HAP-1 (cell line): ENCODE measurements at places on chromosomes 1 and 21.

DNA sequence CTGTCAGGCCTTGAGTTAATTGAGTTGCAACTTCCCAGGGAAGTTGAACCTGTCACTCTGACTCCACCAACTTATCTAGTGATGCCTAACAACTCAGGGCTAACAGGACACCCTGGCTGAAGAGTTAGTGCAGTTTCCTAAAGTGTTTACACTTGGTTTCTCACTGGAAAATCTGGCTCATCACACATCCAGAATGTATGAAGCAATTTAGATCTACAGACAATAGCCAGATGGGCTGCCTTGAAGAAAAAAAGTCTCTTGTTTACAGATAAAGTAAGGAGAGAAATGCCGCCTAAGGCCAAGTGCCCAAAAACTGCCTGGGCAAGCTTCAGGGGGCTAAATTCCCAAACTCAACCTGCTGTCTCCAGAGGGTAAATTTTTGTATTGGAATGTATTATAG is 446.3 kb upstream of the NCAM2 start:
- no peak for DNase-seq

DNA sequence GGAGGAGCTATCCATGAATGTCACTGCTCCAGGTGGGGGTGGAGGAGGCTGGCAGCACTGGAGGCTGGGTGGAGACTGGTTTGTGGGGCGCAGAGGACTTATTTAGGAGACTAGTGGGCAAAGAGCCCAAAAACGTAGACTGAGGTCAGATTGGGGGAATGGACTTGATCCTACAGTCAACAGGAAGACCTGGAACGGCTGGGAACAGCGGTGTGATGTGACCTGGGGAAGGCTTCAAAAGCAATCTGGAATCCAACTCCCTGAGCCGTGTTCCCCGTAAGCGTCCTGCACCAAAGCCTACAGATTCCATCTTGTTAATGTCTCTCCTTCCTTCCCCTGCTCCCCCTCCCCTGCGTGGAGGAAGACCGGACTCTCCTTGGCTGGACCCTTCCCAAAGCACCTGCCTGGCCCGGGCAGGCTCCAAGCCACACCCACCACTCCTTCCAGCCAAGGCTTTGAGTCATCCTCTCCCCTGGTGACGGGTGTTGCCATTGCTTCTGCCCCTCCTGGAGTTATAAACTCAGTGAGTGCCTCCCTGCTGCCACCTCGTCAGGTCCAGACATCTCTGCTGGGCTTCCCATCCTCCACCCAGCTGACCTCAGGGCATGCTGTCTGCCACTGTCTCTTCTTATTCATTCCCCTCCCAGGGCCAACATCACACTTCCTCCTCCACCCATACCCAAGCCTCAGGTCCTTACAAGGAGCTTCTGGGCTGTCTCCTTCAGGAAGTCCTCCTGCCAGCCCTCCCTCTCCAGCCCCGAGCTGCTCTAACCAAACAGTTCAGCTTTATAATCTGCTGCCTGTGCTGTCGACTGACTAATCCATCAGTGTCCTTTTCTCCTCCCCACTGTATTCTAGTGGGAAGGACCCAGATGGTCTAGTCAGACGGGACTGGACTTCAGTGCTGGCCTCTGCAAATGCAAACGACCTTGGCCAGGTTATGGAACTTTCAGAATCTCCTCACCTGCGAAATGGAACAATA is 1.6 kb upstream of the CLSTN1 start:
- DNase-seq = no peak

DNA sequence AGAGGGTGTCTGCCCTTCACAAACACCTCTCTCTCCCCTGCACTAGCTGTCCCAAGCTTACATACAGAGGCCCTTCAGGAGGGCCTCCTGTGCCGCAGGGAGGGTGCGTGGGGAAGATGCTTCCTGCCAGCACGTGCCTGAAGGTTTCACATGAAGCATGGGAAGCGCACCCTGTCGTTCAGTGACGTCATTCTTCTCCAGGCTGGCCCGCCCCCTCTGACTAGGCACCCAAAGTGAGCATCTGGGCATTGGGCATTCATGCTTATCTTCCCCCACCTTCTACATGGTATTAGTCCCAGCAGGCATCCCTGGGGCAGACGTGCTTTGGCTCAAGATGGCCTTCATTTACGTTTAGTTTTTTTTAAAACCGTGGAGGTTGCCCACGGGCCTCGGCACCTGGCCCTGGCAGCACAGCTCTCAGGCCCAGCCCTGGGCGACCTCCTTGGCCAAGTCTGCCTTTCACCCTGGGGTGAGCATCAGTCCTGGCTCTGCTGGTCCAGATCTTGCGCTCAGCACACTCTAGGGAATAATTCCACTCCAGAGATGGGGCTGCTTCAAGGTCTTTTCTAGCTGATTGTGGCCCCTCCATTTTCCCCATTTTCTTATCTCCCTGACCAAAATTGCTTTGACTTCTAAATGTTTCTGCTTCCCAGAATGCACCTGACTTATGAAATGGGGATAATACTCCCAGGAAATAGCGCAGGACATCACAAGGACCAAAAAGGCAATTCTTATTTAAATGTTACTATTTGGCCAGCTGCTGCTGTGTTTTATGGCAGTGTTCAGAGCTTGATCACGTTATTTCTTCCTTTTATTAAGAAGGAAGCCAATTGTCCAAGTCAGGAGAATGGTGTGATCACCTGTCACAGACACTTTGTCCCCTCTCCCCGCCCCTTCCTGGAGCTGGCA is 6.1 kb downstream of the NPPA start:
- no peak for DNase-seq

DNA sequence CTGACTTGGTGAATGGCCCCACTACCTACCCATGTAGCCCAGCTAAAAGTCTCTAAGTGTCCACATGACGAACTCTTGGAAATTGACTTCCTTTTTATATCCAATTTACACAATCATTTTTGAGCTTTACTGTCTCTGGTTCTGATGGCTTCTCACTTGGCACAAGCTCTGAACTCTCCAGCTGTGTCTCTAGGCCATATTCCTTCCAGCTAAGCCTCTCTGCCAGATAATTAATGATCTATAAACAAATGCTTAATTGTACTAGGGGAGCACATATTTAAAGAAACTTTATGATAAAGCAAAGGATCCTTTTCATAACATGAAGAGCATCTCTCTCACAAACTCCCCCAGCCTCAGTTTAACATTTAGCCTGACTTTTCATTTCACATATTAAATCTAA is 16.3 kb upstream of the BEND5 start:
- DNase-seq = no peak

DNA sequence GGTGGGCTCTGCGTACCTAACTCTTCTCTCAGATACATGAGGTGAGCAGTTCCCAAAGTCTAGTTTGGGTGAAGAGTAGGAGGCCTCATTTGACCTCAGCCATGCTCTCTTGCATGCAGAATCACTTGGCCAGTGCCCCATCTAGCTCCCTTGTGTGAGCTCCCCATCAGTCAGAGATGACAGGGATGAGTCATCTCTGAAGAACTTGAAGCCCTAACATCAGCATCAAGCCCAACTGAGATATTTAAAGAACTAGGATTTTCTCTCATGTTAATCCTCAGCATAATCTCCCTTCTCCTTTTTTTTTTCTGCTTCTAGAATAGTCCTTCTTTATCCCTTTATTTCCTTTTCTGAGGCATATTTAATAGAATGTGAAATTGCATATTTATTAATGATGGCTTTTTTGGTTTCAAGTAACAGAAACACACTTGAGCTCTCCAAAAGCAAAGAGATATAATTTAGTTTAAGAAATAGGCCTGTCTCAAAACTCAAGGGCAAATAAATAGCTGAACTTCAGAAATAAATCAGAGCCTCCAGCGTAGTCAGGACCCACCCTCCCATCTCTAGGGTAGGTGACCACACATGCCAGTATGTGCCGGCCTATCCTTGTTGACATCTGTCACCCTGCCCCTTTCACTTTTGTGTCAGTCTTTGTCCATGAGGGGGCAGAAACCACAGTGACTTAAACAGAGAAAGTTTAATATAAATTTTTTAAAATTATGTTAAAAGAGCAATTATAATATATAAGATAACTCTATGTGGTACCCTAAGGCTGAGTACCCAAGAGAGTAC is 112.3 kb downstream of the TSEN15 start:
- DNase-seq = no peak

GRCh38 chr1:2372551-2373490 is 18.5 kb downstream of the MORN1 start:
- no peak for DNase-seq

DNA sequence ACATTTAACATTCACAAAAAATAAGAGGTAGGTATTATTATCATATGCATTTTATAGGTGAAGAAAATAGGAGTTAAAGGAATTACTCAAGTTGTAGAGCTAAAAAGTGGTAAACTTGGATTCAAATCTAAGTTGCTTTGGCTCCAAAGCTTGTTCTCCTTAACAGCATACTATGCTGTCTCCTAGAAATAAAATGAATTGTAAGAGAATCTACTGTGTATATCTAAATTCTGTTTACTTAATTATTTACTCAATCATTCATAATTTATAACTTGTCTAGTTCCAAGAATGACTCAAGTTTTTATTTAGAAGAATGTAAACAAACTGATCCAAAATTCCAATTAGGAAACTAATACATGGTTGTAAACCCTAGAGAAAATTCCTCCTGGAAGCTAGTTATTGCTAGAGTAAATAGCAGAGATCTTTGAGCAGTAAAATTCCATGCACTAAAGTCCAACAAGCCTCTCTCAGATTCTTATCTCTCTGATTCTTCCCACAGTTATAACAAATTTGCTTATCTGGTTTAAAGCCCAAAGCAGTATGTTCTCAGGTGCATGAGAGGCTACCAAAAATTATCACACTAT is 132.5 kb upstream of the DPT start:
- DNase-seq = no peak

DNA sequence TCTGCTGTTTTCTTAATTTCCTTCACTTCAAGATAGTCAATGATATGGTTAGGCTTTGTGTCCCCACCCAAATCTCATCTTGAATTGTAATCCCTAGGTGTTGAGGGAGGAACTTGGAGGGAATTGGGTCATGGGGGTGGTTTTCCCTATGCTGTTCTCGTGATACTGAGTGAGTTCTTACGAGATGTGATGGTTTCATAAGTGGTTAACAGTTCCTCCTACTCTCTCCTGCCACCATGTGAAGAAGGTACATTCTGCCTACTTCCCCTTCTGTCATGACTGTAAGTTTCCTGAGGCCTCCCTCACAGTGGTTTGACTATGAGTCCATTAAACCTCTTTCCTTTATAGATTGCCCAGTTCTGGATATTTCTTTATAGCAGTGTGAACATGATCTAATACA is 74.0 kb upstream of the SAMSN1 start:
- no peak for DNase-seq
